ENCODE measurements at places on chromosomes 1 and 21. TPM values are rescaled to one million over a fixed set of nuclear protein-coding genes. Genes with fewer than 3 reads are reported as not detected.

- DNase-seq, result peak; percentile 69
These were observed 115.6 kb downstream of the XCL2 start for GRCh38 chr1:168428063-168428731.

Gene HSD3B1
- not detected for total RNA-seq

GRCh38 chr1:43975249-43975961, 645 bp downstream of the ATP6V0B start:
- DNase-seq, result no peak

Gene AIM2
- total RNA-seq, result 0.55 TPM

Gene CDC42
- 230 TPM for total RNA-seq

GRCh38 chr1:185636848-185637247, 97.3 kb upstream of the HMCN1 start:
- no peak for DNase-seq

DNA sequence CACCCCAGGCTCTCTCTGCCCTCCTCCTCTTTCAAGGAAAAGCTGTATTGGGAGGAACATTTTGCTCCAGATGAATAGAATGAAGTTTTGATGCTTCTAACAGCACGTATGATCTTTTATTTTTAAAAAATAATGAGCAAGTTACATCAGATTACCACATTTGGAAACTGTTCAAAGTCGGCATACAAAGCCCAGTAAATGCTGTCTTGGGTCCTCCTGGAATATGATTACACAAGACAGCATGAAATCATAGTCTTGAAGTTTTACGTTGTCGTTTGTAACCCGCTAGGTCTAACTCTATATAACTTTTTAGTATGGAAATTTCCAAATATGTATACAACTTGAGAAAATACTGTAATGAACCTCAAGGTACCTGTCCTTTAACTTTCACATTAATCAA, 385.6 kb downstream of the HLX start:
- no peak for DNase-seq

DNA sequence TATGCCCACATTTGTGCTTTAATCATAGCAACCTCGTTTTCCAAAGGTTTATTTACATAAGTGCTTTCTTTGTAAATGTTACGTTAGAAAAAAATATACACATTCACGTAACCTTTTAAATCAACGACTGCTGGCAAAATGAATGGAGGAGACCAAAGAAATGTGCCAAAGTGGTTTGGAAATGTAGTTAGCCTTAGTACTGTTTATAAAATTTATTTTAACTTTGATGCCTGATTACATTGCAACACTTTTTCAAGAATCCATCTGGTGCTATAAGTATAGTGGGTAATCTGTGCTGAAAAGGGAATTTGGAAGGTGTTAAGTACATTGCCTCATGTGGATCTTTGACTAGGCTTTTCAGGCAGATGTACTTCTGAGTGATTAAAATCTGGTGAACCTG, 108.9 kb downstream of the IFI44 start:
- no peak for DNase-seq

Gene GUCA2B
- not detected for total RNA-seq

Gene RNU11
- not detected for total RNA-seq

GRCh38 chr21:16420031-16420724, 690.4 kb downstream of the USP25 start:
- DNase-seq, result peak; percentile 47

DNA sequence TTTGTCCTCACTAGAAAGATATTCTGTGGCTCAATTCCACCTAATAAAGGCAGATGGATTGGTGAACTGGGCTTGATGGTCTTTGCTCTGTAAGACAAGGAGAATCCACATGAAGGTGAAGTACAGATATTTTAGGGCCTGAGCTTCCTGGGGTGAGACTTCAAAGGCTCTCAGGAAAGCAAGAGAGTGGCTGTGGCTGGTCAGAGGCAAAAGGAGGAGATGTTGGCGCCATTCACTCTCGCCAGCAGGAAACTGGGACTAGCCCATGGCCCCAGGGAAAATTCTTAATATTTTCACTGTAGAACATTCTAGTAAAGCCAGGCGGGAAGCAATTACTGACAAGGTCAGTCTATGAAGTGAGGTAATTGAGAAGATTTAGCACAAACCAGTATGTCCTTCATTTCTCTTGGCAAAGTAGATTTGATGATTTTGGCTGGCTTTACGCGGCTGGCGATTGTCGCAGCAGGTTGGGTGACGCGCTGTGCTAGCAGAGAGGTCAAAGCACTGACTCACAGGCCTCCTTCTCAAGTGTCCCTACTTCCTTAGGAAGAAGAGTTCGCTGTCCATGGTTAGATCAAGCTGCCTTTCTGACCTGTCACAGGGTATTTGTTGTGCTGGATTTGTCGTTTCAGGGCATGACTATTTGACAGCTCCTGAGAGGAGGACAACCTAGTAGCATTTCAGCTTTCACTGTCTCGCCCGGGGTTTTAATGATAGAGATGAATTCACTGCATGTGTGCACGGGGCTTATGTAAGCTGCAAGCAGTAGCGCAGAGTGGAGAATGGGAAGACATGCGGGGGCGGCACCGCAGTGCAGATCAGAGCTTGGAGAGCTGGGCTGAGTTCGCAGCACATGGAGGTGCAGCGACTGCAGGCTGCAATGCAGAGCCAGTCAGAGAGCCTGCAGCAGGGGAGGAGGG, 32.7 kb downstream of the XCL1 start:
- peak; percentile 77 for DNase-seq

Gene TFAP2E
- 3.6 TPM for total RNA-seq

Gene OR2L13
- not detected for total RNA-seq

DNA sequence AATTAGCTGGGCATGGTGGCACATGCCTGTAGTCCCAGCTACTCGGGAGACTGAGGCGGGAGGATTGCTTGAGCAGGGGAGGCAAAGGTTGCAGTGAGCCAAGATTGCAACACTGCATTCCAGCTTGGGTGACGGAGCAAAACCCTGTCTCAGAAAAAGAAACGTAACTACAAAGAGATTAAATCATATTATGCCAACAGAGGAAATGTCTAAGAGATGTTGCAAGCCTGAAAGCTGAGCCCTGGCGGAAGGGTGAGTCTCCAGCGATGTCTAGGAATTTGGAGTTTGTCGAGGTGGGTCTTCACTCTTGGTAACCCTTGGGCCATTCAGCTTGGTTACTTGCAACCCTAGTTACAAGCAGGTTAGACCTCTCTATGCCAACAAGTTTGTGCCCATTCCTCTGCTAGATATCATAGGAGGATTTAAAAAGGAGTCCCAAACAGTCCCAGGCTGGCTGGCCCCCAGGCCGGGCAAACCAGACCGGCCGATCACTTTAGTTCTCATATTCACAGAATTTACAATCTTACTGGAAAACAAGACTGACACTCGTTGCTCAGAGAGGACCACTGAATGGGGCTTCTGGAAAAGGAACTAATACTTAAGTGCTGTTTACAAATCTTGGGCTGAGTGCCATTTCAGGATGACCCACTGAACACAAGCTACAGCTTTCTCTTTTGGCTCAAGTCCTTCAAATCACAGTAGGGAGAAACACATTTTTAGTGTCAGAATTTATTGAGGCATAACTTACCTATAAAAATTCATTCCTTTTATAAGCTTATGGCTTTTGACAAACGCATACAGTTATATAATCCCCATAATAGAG, 27.1 kb downstream of the SLC30A1 start:
- DNase-seq, result no peak

- DNase-seq, result no peak
These were observed 6.2 kb upstream of the FAM76A start for GRCh38 chr1:27719286-27720251.

Gene RBP7
- 47.1 TPM for total RNA-seq

GRCh38 chr1:185895208-185895900, 161.2 kb downstream of the HMCN1 start:
- no peak for DNase-seq

Gene CD2
- total RNA-seq, result not detected

DNA sequence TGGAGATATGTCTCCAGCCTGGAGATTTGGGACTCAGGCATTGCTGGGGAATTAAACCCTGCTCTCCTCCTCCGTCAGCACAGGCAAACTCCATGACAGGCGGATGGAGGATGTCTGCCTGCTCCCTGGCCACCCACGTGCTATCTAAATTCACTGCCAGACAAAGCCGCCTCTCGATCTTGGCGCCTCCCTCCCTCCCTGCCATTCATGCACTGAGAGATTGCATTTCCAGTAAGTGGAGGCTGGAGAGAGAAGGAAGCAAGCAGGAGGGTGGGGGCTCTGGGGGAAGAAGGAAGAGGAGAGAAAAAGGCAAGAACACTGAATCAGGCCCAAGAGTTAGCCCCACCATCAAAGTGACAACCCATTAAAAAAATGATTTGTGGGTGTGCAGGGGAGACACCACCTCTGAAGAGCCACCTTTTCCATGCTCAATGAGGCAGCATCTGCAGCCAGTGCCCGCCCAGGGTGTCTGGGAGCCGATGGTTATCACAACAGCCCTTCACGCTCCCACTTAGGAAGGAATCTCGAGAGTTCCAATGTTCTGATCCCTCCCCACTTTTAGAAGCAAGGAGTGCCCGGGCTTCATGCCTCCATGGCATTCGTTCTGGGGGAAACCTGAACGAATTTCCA, 183.0 kb downstream of the HIVEP3 start:
- DNase-seq, result no peak

DNA sequence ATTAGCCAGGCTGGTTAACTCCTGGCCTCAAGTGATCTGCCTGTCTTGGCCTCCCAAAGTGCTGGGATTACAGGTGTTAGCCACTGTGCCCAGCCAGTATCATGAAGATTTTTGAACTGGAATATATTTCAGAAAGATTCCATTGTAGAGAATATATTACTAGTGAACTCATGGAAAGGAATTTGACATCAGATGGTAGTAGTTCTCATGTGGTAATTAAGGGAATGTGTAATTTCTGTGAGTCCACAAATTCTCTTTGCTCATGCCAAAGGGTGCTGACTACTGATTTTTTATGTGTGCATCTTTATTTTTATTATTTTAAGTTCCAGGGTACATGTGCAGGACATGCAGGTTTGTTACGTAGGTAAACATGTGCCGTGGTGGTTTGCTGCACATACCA, 10.4 kb downstream of the DTL start:
- no peak for DNase-seq

- no peak for DNase-seq
These were observed 30.3 kb downstream of the TCP10L start for GRCh38 chr21:32554832-32555638.

- DNase-seq, result no peak
These were observed 4.4 kb downstream of the CRABP2 start for GRCh38 chr1:156700736-156701531.

DNA sequence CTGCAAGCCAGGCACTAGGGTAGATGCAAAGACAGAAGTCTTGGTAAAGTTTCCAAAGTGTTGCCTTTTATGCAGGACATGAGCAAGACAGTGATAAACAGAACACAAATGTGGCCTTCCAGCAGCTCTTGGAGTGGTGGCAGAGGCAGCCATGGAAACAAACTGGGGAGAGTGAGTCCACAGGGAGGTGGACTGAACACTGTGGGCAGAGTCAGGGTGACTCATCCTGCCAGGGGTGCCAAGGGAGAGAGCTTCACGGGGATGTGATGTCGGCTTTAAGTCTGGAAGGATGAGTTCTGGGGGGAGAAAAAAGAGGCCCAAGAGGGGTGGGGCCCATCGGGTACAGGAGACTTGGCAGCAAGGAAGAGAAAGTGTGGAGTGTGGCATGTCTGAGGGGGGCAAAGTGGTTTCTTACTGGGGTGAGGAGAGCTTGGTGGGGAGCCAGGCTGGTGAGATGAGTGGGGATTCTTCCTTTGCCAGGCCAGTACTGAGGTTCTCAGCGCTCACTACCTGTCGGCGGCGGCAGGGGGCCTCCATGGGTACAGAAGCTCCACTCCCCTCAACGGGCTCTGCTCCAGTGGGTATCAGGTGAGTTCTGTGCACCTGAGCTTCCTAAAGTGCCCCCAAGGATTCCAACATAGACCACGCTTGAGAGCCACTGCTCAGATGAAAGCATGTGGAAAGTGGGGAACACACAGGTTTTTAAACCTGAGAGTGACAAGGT, 41.8 kb downstream of the KIAA0040 start:
- no peak for DNase-seq

- DNase-seq, result no peak
These were observed 125.7 kb upstream of the TMPRSS15 start for GRCh38 chr21:18529254-18529653.

Gene CASZ1
- 3.5 TPM for total RNA-seq

DNA sequence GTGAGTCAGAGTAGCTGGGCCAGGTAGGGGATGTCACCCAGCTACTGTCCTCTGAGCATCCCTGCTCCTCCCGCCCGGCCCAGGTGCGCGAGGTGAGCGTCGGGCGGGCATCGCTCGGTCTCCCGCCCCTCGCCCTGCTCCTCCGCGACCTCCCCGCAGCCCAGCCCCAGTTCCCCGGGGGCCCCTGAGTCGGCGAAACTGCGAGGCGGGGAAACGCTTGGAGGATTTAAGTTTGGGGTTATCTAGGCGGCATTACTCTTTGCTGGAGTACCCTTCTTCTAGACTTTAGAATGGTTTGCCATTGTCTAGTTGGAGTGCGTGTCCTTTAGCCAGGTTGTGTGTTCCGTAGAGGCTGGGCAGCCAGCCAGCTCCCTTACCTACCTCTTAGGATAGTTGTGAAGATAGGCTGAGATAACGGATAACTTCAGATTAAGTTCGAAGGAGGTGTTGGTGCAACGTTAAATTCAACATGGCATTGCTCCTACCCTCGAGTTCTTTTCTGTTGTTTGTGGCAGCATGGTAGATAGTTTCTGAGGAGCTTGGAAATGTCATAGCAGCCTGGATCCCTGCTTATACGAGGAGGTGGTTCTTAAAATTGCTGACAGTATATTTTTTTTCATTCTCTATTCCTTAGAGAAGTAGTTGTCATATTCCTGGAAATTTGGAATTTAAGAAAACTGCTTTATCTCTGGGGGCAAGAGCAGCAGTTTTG, 697 bp downstream of the AGO3 start:
- DNase-seq, result peak; percentile 40

GRCh38 chr21:34945288-34945687, 103.8 kb downstream of the RUNX1 start:
- no peak for DNase-seq

DNA sequence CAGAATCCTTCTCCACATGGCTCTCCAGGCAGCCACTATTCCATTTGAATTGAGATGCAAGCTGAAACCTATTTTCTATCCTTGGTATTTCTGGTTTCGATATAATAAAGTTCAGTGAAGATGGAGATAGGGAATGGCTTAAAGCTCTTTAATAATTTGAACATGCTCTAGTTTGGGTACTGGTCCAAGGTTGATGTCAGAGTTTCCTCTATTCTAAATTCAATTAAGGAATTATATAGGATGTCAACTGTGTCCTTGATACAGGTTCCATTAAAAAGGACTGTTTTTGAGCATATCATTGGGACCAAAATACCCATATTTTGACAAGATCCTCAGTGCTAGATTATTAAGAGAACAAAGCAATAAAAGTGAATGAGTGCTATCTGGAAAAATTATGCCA, 245.3 kb downstream of the SPATA17 start:
- no peak for DNase-seq

Data from uterus (tissue), 4 donors.